ENCODE measurements at places on chromosomes 3 and 15. TPM values are rescaled to one million over a fixed set of nuclear protein-coding genes. Genes with fewer than 3 reads are reported as not detected.

DISP2 gene
- total RNA-seq = 0.38 TPM

NR2F2 gene
- 5.8 TPM for total RNA-seq

CD200R1 gene
- total RNA-seq = not detected

GOLGA8F gene
- not detected for total RNA-seq

PLSCR2 gene
- 0.31 TPM for total RNA-seq

TRH gene
- total RNA-seq = not detected

LRTM1 gene
- not detected for total RNA-seq

LNP1 gene
- 1.1 TPM for total RNA-seq

C3orf70 gene
- total RNA-seq = 1.8 TPM

ITGA11 gene
- 1.6 TPM for total RNA-seq
